ENCODE measurements at places on chromosomes 6 and 20.
A peak's percentile ranks its signal among the peaks of the same experiment; 100 is the strongest.

DNA sequence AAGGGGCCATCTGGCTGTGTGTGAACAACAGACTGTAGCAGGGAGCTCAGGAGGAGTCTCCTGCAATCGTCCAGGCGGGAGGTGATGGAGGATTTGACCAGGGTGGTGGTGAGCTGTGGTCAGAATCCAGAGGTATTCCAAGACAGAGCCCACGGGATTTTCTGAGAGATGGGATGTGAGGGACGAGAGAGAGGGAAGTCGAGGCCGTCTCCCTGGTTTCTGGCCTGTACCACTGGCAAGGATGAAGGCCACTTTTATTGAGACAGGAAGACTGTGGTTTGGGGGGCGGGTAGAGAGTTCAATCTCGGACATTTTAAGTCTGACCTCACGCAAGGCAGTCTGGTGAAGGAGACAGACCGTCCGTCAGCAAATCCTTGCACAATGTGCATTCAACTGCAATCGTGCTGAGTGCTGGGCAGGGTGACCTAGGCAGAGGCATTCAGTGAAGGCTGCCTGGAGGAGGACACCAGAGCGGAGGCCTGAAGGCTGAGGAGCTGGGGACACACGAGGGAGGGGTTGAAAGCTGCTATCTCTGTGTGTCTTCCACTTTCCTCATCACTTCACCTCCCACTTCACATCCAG lies 53.9 kb downstream of the PREX1 start:
- DNase-seq: no peak

GRCh38 chr6:45808917-45809316 lies 206.7 kb downstream of the CLIC5 start:
- no peak for DNase-seq

GRCh38 chr20:10651227-10651990 lies 22.4 kb downstream of the JAG1 start:
- DNase-seq: peak; percentile 41

DNA sequence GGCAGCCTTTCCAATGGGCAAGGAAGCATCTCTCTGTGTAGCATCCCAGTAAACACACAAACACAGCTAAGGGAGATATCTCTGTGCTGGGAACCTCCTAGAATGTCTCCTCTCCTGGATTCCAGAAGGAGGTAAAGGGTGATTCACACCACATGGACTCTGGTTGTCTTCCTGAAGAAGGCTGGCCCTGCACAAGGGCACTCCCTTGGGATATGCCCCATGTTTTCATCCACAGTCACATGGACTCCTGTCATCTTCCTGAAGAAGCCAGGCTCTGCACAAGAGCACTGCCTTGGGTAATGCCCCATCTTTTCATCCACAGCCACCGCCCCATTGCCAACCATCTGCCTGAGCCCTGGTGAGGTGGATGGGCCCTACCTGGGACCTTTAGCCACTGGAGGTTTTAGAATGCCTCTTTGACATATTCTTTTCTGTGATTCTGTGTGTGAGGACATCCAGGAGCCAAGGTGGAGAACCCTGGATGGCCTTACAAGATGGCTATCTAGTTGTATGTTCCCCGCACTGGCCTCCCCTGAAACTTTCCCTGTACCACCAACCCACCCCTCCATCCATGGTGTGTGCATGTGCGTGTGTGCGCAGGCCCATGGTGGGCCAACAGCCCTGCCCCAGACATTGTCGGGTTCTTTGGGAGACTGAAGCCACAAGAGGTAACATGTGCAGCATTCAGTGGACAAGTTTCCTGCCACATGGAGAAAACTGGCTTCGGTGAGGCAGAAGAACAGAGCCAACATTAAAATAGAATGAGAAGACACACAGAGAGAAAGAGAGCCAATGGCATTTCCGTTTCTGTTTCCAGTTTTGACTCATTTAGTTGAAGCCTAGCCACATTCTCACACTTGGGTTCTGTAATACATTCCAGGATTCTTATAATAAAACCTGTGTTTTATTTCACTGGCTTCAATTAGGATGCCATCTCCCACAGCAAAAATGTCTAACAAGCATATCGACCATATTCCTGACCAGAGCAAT lies 110.2 kb upstream of the CST7 start:
- no peak for DNase-seq

- no peak for DNase-seq
Measured at GRCh38 chr6:12355354-12355753, 65.2 kb downstream of the EDN1 start.

Measured in heart left ventricle (tissue), 16 donors.